Globus pallidus (tissue), 1 donor: ENCODE measurements at places on chromosomes 1 and 21.
A peak's percentile ranks its signal among the peaks of the same experiment; 100 is the strongest.

- no peak for DNase-seq
Observed at GRCh38 chr1:23657659-23658275, 33.8 kb upstream of the RPL11 start.

DNA sequence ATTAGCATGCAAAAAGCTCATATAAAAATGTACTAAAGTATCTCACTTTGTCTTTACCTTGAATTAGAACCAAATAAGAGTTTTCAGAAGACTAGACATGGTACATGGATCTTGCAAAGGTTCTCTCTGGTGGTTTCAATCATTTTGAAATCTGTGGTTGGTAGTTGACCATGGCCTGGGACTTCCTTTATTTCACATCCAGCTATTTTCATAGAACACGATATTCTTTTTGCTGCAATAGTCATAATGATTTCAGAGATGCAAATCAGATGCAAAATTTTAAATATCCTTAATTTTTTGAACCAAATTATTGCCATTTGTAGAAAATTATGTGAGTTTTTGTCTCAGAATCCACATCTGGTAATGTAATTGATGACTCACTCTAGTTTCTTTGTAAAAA lies 375.1 kb upstream of the ZP4 start:
- DNase-seq, result no peak

DNA sequence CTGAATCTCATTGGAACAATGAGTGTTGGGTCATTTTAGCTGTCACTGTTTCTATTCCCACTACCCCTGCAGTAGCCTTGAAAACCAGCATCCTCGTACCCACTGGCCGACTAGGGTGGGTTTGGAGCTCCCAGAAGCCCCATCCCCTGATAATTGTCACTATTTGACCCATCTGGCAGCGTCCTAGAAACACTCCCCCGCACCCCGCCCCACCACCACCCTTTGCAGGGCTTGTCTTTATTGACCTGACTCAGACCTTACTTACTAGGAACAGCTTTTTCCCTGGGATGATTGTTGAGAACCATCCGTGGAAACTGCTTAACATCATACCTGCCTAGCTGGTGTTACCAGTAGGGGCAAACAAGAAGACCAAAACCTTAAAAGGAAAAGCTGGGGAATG lies 28.4 kb upstream of the AGPAT3 start:
- no peak for DNase-seq

- DNase-seq, result peak; percentile 26
Observed at GRCh38 chr1:185720633-185721272, 13.4 kb upstream of the HMCN1 start.

- DNase-seq, result no peak
Observed at GRCh38 chr1:1356796-1357401, 1.5 kb downstream of the MXRA8 start.

DNA sequence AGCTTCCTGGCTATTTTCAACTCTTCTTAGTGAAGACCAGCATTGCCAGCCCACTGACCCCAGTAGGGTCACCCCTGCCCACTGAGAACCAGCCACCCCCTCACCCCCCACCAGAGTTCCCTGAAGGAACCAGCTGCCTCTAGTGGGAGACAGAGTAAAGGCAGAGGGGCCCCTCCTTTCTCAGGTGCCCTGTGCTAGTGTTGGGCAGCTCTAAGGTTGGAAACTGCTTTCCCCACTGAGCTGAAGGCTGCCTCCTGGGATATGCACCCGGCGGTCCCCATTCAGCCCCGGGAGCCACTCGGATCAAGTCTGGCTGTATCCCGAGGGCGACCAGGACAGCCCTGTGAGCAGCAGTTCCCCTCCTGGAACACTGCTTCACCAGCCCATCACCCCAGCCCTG lies 111.0 kb downstream of the PGBD5 start:
- no peak for DNase-seq

- DNase-seq, result no peak
Observed at GRCh38 chr1:164667600-164667999, 108.6 kb downstream of the PBX1 start.

DNA sequence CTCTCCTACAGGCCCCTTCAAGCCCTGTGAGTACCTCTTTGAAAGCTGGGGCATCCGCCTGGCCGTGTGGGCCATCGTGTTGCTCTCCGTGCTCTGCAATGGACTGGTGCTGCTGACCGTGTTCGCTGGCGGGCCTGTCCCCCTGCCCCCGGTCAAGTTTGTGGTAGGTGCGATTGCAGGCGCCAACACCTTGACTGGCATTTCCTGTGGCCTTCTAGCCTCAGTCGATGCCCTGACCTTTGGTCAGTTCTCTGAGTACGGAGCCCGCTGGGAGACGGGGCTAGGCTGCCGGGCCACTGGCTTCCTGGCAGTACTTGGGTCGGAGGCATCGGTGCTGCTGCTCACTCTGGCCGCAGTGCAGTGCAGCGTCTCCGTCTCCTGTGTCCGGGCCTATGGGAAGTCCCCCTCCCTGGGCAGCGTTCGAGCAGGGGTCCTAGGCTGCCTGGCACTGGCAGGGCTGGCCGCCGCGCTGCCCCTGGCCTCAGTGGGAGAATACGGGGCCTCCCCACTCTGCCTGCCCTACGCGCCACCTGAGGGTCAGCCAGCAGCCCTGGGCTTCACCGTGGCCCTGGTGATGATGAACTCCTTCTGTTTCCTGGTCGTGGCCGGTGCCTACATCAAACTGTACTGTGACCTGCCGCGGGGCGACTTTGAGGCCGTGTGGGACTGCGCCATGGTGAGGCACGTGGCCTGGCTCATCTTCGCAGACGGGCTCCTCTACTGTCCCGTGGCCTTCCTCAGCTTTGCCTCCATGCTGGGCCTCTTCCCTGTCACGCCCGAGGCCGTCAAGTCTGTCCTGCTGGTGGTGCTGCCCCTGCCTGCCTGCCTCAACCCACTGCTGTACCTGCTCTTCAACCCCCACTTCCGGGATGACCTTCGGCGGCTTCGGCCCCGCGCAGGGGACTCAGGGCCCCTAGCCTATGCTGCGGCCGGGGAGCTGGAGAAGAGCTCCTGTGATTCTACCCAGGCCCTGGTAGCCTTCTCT lies 23.5 kb downstream of the UBE2T start:
- no peak for DNase-seq

GRCh38 chr1:29944253-29944905 lies 708.1 kb downstream of the PTPRU start:
- DNase-seq, result no peak

DNA sequence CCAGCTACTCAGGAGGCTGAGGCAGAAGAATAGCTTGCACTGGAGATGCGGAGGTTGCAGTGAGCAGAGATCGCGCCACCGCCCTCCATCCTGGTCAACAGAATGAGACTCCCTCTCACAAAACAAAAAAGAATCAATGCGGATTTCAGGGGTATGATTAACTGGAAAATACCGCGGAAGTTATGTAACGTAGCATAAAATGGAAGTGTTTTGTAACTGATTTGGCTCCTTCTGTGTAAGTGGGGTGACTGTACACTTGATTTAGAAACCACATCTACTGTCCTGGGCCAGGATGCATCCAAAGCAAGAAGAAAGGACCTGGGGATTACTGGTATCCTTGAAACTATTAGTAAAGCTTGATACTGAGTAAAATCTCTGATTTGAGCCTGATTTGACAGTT lies 3.1 kb upstream of the VAMP4 start:
- DNase-seq, result no peak

DNA sequence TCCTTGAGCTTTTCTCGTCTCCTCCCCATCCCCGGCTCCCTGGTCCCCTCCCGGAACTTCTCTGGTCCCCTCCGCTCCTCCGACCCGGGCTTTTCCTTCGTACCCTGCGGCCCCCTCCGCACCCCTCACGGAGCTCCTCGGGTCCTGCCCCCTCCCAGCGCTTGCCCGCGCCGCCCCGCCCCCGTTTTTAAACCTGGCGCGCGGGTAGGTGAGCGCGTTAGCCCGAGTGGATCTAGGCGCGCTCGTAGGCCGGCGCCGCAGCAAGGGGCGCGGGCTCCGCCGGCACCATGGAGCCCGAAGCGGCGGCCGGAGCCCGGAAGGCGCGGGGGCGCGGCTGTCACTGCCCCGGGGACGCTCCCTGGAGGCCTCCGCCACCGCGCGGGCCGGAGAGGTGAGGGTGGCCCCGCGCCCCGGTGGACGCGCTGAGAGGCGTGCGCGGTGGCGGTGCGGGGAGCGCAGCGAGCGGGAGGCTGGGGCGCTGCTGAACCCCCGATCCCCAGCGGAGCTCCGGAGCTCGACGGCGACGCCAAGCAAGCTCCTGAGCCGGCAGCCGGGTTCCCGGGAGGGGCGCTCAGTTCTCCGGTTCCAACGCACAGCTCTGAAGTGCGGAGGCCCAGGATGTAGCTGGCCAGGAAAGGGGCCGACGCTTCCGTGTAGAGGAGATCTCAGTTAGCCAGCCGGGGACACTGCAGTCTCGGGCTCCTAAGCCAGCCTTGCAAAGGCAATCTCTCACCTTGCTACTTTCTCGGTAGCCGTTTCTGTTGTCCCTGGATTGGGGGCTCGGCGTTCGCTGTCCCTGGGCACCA lies at the start of gene RIPPLY3:
TSS of gene RIPPLY3 (plus strand) at position 217 of the 806 bp plus-strand sequence. CDS start at position 288, 71 bp downstream.
- DNase-seq, result no peak
